ENCODE measurements at places on chromosomes 3 and 15. TPM values are rescaled to one million over a fixed set of nuclear protein-coding genes. Genes with fewer than 3 reads are reported as not detected.

DNA sequence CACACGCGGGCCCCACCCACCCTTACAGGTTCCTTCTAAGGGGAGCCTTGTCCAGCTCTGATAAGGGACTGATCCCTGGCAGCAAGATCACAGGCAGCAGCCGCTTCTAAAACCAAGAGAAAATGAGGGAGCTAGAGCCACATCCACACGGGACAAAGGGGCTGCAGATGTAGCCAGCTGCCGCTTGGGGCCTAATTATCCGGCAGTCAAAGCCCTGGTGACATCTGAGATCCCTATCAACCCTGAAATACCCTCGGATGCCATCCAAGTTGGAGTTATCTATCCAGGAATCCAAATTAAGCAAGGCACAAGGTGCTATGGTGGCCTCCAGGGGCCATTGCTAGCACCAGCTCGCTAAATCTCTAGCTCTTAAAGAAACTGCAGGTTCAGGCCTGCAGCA, 248.3 kb downstream of the VPS13C start:
- H3K36me3 ChIP-seq: no peaks in the 10 kb centered on the region
- DNase-seq: no peak
- H3K27ac ChIP-seq: no peak overlapping the region
- H3K27me3 ChIP-seq: no peaks in the 10 kb centered on the region

DNA sequence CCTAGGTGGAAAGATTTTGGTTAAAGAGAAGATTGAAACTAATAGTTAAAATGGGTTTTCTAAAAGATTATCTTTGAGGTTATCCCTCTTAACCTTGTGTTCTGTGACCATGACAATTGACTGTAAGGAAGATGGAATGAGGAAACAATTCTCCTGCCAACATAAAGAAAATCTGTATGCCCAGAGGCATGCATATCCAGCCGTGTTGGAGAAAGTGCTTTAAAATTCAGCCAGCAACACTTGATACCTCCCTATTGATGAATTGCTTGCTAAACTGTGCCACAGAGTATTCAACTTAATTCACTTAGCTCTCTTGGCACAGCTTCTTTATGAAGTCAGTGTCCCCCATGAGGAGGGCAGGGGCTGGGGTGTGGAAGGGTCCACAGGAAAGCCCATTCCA, 203.5 kb downstream of the UBE2E2 start:
- H3K27me3 ChIP-seq: no peaks in the 10 kb centered on the region
- peak; percentile 5 for DNase-seq
- H3K27ac ChIP-seq: no peak overlapping the region
- no peaks in the 10 kb centered on the region for H3K36me3 ChIP-seq
- peaks cover 13% of the 10 kb centered on the region for H3K4me1 ChIP-seq

- H3K4me3 ChIP-seq: no peak overlapping the region
- H3K27ac ChIP-seq: no peak overlapping the region
- H3K27me3 ChIP-seq: no peaks in the 10 kb centered on the region
- no peak for DNase-seq
- no peaks in the 10 kb centered on the region for H3K36me3 ChIP-seq
These were observed 25.5 kb downstream of the MAP2K1 start for GRCh38 chr15:66412220-66412619.

DNA sequence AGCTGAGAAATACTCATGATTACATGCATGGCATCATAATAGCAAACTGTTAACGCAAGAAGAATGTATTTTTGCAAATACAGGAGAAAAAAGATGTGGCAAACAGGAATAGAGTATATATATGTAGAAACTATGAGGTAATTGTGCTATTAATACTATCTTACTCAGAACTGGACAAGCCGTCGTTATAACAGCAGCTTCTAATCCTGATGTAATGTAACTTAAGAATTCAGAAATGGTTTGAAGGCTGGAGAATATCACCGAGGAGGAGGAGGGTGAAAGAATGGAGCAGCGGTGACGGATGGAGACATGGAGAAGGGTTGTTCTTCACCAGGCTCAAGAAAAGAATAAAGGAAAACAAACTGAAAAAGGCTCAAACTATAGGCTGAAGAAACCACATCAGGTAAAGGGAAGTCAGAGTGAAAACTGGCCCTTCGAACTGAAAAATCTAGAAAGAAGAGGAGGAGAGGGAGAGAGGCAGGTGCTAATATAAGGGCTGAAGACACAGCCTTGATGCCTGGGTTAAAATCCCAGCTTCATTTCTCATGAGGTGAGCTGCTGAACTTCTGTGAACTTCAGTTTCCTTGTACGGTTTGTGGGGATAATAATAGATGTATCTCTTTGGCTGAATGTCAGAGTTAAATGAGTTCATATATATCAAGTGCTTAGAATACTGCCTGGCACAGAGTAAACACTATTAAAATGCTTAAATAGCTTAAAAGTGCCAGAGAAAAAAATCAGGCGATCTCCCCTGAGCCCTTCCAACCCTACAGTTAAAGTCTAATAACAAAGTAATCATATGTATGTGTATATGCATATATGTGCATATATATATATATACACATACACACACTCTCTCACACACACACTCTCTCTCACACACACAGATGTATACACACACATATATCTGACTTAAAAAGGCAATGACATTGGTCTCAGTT, 43.9 kb downstream of the GOLIM4 start:
- DNase-seq: no peak
- no peaks in the 10 kb centered on the region for H3K27me3 ChIP-seq
- H3K36me3 ChIP-seq: no peaks in the 10 kb centered on the region

- H3K27me3 ChIP-seq: no peaks in the 10 kb centered on the region
- H3K4me3 ChIP-seq: no peak overlapping the region
- no peak for DNase-seq
- H3K36me3 ChIP-seq: peaks cover 33% of the 10 kb centered on the region
- no peak overlapping the region for H3K27ac ChIP-seq
- H3K4me1 ChIP-seq: peaks cover 15% of the 10 kb centered on the region
These were observed 8.6 kb downstream of the TLE3 start for GRCh38 chr15:70088887-70089691.

DNA sequence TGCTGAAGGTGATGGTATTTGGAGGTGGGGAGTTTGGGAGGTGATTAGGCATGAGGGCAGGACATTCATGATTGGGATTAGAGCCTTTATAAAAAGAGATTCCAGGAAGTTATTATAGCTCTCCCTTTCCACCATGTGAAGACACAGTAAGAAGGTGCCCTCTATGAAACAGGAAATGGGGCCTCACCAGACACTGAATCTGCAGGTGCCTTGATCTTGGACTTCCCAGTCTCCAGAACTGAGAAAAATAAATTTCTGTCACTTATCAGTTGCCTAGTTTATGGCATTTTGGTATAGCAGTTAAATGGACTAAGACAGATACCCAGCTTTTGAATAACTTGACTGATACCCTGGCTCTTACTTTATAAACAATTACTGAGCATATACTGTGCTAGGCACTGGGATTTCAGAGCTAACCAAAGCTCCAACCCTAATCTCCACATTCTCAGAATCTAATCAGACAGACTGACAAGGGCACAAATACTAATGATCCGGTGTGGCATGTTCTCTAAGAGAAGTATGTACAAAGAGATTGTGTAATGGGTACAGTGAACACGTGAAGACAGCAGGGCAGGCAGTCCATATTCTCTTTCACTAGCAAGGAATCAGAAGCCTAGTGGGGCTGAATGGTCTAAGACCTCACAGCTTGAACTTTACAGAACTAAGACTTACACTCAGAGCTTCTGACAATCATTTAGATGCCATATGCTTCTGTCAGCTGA, 343.1 kb downstream of the WDR72 start:
- H3K27ac ChIP-seq: no peak overlapping the region
- H3K4me1 ChIP-seq: no peaks in the 10 kb centered on the region
- H3K4me3 ChIP-seq: no peak overlapping the region
- no peak for DNase-seq

DNA sequence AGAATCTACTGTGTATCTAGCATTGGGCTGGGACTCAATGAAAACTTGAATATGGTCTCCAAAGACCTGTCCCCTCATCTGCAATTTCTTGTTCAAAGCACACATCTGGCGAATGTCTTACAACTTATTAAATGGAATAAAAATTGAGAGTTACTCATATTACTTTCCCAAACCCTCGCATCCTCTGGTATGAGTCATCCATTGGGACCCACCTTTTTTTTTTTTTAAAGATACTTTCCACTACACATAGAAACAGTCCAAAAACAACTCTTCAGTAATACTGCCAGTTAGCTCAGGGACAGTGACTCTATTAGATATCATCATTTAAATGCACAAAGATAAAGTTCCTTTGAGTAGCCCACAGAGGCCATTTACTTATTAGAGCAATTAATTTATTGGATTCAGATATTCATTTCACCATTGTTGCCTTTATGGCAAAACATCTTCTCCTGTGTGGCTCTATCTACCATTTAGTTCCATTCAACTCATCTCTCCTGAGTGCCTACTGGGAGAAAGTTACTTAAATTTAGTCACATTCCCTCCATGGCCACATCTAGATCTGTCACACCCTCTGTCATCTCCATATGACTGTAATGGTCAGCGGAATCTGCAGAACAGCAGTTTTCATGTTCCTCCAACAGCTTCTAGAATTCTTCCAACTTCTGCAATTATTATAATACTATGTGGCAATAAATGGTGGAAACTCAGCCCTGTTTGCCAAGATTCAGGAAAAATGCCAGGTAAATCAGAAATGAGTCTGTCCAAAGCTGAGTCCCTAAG, 77.9 kb upstream of the ARHGEF3 start:
- no peak overlapping the region for H3K4me3 ChIP-seq
- no peak overlapping the region for H3K27ac ChIP-seq
- H3K27me3 ChIP-seq: no peaks in the 10 kb centered on the region
- peaks cover 15% of the 10 kb centered on the region for H3K4me1 ChIP-seq
- DNase-seq: peak; percentile 45

DNA sequence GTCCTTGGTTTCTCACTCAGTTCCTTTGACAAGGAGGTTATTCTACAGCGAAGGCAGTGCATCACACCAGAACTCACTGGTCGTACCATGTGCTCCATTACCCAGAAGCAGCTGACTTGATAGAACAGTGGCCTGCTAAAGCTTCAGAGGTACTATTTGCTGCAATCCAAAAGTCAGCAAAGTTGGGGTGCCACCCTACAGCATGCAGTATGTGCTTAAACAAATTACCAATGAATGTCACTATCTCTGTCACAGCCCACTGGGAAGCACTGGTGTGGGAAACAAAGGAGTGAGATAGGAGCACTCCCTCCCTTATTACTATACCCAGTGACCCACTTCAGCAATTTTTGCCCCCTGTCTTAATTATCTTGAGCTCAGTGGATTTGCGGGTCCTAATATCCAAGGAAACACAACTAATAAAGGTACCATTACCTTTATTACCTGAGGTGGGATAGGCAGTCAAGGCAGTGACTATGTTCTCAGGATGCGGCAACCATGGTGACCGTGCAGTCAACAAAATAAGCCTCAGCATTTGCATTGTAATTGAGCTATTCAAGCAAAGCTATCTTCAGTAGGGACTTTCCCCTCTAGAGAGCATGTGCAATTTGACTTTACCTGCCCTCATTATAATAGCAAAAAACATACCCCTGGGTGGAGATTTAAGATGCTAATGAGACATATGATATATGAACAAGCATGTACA, 199.4 kb downstream of the OCA2 start:
- H3K4me3 ChIP-seq: no peak overlapping the region
- H3K36me3 ChIP-seq: no peaks in the 10 kb centered on the region
- no peak for DNase-seq
- H3K27me3 ChIP-seq: no peaks in the 10 kb centered on the region
- no peaks in the 10 kb centered on the region for H3K4me1 ChIP-seq
- H3K27ac ChIP-seq: no peak overlapping the region

DNA sequence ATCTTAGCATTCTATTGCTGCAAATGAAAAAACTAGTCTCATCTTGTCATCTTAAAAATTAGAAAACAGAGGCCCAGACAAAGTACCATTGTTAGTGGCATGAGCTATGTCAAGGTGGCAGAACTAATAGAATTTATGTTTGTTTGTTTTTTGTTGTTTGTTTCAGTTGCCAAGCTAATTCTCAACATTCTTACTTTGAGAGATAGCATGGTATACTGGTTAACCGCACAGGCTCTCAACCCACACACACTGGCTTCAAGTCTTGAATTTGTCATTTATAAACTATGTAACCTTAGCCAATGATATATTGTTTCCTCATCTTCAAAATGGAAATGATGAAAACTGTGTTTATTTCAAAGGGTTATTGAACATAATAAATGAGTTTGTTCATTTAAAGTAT, 367.6 kb upstream of the PLSCR5 start:
- DNase-seq: no peak
- no peak overlapping the region for H3K4me3 ChIP-seq

GRCh38 chr3:180072786-180073185, 36.0 kb upstream of the PEX5L start:
- no peak overlapping the region for H3K27ac ChIP-seq
- no peaks in the 10 kb centered on the region for H3K36me3 ChIP-seq
- H3K4me3 ChIP-seq: no peak overlapping the region
- H3K27me3 ChIP-seq: no peaks in the 10 kb centered on the region

DNA sequence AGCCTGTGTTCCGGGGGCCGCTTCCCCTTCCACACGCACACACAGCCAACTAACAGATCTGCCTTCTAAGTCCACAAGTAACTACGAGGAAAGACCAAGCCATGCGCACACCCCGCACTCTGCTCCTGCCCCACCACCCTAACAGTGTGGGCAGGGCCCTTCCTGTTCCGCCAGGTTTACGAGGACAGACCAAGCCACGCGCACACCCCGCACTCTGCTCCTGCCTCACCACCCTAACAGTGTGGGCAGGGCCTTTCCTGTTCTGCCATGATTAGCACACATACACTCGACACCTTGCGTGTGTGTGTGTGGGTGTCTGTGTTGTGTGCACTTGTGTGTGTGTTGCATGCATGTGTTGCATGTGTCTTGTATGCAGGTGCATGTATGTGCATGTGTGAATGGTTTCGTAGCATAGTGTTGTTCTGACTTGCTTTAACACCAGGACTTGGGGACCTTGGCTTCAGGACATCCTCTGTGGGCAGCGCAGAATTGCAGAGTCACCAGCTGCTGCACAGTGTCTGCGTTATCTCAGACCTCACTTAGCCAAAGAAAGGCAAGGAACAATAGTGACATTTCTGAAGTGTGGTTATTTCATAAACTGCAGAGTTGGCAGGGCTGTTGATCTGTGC, 114.4 kb downstream of the CHSY1 start:
- no peak overlapping the region for H3K27ac ChIP-seq
- peaks cover 6% of the 10 kb centered on the region for H3K36me3 ChIP-seq
- no peak overlapping the region for H3K4me3 ChIP-seq
- H3K27me3 ChIP-seq: no peaks in the 10 kb centered on the region
- DNase-seq: no peak
- H3K4me1 ChIP-seq: no peaks in the 10 kb centered on the region

CLDN18 gene
- total RNA-seq: not detected

CAND2 gene
- not detected for total RNA-seq

ZNF860 gene
- 11.7 TPM for total RNA-seq

FILIP1L gene
- 2.4 TPM for total RNA-seq

MELTF gene
- 20.6 TPM for total RNA-seq

Data from MCF 10A (cell line).